Caco-2 (cell line): ENCODE measurements at places on chromosomes 5 and 9. TPM values are rescaled to one million over a fixed set of nuclear protein-coding genes. Genes with fewer than 3 reads are reported as not detected.
A peak's percentile ranks its signal among the peaks of the same experiment; 100 is the strongest.

The NR6A1 gene
- total RNA-seq: 30.6 and 33.6 TPM in 2 replicates

DNA sequence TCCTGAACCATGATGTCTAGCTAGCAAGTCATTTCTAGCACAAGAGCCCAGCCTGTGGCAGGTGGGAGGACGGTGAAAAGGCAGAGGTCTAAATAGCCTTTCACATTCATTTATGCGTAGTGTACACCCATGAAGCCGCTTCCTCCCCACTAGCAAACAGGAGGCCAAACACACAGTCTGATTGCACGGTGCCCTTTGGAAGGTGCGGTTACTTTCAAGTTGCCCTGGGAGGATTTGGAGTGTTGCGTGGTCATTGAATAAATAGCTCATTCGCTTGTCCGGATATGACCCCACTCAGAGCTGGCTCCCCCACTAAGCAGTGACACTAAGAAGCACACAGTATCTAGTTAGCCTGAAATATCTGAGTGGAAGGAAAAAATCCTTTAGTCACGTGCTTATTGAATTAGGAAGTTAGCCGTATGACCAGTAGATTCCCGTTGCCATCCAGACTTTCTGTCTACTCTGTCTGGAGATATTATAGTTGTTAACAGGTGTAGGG is 664 bp upstream of the ARSB start:
- peak overlapping the region; percentile 84 for H3K27ac ChIP-seq
- peak overlapping the region; percentile 86 for H3K4me3 ChIP-seq
- H3K27me3 ChIP-seq: no peaks in the 10 kb centered on the region
- no peaks in the 10 kb centered on the region for H3K36me3 ChIP-seq

DNA sequence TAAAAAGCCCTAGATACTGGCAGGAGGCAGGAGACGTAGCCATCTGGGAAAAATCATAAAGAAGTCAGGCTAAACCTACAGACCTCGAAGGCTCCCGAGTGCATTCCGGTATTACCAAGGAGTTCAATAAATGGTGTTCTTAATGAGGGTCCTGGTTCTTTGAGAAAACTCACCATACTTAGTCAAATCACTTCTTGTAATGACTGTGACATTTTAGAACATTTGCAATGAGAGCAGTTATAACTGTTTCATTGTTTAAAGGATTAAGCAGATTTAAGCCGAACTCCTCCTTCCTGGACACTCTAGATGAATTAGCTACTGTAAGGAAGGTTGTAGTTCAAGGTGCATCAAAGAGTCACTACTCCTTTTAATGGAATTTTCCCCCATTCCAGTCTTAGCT is 67.8 kb downstream of the EFNA5 start:
- no peak overlapping the region for H3K27ac ChIP-seq
- H3K36me3 ChIP-seq: no peaks in the 10 kb centered on the region
- no peak overlapping the region for H3K4me3 ChIP-seq
- peaks cover 6% of the 10 kb centered on the region; the same call in 1 of the 2 replicates for H3K4me1 ChIP-seq

GRCh38 chr5:157020511-157021222 is 38.2 kb downstream of the HAVCR1 start:
- no peak for DNase-seq
- no peak overlapping the region for H3K4me3 ChIP-seq
- H3K36me3 ChIP-seq: no peaks in the 10 kb centered on the region
- no peaks in the 10 kb centered on the region for H3K27me3 ChIP-seq
- peak overlapping the region; percentile 30 for H3K27ac ChIP-seq

- H3K4me1 ChIP-seq: peaks cover 29% of the 10 kb centered on the region
- DNase-seq: no peak
- H3K27me3 ChIP-seq: no peaks in the 10 kb centered on the region
- H3K27ac ChIP-seq: no peak overlapping the region
- H3K36me3 ChIP-seq: no peaks in the 10 kb centered on the region
Observed at GRCh38 chr5:97072696-97073095, 69.7 kb downstream of the LIX1 start.

- peaks cover 50% of the 10 kb centered on the region for H3K4me1 ChIP-seq
- H3K27ac ChIP-seq: no peak overlapping the region
- H3K27me3 ChIP-seq: no peaks in the 10 kb centered on the region
- DNase-seq: no peak
- no peaks in the 10 kb centered on the region for H3K36me3 ChIP-seq
- no peak overlapping the region for H3K4me3 ChIP-seq
Observed at GRCh38 chr9:107292821-107293542, 9.9 kb downstream of the RAD23B start.

GRCh38 chr9:120856700-120857099 is 14.0 kb upstream of the PSMD5 start:
- H3K4me1 ChIP-seq: 0 out of 2 replicates have a peak, but pooled peaks cover 6% of the 10 kb centered on the region
- H3K36me3 ChIP-seq: peaks cover 1% of the 10 kb centered on the region; the same call in 1 of the 2 replicates
- H3K4me3 ChIP-seq: no peak overlapping the region
- DNase-seq: no peak
- no peak overlapping the region for H3K27ac ChIP-seq

GRCh38 chr5:32277798-32278197 is 34.9 kb downstream of the MTMR12 start:
- peaks cover 26% of the 10 kb centered on the region for H3K4me1 ChIP-seq
- H3K27ac ChIP-seq: peak overlapping the region; percentile 45
- DNase-seq: no peak
- H3K4me3 ChIP-seq: no peak overlapping the region

DNA sequence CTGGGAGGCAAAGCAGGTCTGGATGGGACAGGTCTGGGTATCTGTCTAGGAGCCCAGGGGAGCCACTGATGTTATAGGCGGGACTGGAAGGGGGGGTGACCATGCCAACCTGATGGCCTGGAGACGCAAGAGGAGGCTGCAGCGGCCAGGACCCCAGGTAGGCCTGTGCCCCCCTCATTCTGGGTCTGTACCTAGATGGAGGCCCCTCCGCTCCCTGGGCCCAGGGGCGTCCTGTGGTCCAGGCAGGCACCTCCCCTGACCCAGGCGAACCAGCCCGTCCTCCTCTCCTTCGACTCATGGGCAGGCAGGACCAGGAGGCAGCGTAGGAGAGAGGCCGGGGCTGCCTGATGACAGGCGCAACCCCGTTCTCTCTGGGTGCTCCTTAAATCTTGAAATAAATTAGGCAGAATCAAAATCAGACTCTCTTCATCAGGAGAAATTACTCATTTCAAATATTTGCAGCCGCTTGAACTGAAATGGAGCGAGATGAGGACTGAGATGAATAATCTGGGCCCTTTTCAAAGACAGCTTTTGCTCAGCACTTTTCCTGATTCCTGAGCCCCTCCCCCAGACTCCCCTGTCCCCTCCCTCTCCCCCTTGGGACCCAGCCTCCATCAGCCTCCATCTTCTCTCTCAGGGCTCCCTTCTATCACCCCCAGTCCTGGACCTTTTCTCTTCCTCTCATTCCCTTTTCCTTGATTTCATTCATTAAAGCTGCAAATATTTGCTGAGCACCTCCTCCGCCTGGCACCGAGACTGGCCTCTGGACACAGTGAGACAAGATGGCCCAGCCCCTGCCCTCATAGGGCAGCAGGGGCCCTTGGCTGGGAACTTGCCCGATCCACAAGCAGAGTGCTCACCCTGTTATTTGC is 46.8 kb upstream of the IER5L start:
- DNase-seq: no peak
- no peaks in the 10 kb centered on the region for H3K36me3 ChIP-seq
- peaks cover 15% of the 10 kb centered on the region for H3K4me1 ChIP-seq
- no peak overlapping the region for H3K4me3 ChIP-seq

DNA sequence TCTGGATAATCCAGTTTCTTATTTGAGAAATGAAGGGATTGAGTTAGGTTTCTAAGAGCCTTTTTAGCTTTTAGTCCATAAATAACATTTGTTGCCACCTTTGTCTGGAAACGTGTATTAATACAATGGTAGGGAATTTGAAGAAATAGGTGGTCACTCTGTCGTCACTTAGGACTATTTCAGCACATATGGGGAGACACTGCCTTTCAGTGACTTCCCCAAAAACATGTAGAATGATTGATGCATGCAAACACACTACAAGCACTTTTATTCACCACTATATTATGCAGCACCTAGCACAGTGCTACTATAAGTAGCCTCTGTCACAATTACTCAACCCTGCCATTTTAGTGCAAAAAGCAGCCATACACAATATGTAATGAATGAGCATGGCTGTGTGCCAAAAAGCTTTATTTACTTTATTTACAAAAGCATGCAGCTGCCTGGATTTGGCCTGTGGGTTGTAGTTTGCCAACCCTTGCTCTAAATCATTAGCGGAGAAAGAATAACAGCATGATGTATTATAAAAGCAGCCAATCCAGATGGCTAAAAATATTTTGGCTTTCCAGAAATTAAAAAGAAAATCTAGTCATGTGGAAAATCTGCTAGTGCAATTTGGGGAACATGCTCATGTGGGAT is 154.2 kb upstream of the HMHB1 start:
- H3K4me1 ChIP-seq: peaks cover 32% of the 10 kb centered on the region
- no peak for DNase-seq
- H3K36me3 ChIP-seq: no peaks in the 10 kb centered on the region

- H3K27me3 ChIP-seq: no peaks in the 10 kb centered on the region
- H3K4me1 ChIP-seq: no peaks in the 10 kb centered on the region
- no peak overlapping the region for H3K4me3 ChIP-seq
- no peaks in the 10 kb centered on the region for H3K36me3 ChIP-seq
Observed at GRCh38 chr5:152932621-152933020, 527.5 kb upstream of the NMUR2 start.

DNA sequence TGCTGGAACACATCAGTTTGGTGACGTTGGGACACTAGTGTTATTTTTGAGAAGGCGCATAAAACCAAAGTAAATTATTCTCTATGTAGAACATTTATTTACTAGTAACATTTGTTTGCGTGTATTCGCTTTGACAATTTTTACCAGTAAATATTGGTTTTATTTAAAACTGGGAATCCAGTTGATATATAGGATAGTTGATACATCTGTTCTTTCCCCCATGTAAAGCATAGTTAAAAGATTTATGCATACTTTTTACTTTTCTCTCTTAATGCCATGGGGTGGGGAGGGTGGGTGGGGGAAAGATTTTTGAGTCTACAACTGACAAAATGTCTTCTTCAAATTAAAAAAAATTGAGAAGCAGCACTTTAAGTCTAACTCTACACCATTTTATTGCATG is at the start of gene IGIP:
TSS of gene IGIP (plus strand) at position 301 of the 400 bp plus-strand sequence. CDS start 2,540 bp downstream, outside the sequence.
- no peak for DNase-seq
- H3K4me1 ChIP-seq: peaks cover 5% of the 10 kb centered on the region
- no peak within 1 kb of the TSS for H3K27ac ChIP-seq
- no peaks in the 10 kb centered on the region for H3K36me3 ChIP-seq
- H3K4me3 ChIP-seq: no peak within 1 kb of the TSS
- H3K27me3 ChIP-seq: no peaks in the 10 kb centered on the region

GRCh38 chr9:85745203-85745602 is 3.4 kb upstream of the AGTPBP1 start:
- DNase-seq: no peak
- peaks cover 4% of the 10 kb centered on the region; the same call in 1 of the 2 replicates for H3K4me1 ChIP-seq
- no peaks in the 10 kb centered on the region for H3K36me3 ChIP-seq

DNA sequence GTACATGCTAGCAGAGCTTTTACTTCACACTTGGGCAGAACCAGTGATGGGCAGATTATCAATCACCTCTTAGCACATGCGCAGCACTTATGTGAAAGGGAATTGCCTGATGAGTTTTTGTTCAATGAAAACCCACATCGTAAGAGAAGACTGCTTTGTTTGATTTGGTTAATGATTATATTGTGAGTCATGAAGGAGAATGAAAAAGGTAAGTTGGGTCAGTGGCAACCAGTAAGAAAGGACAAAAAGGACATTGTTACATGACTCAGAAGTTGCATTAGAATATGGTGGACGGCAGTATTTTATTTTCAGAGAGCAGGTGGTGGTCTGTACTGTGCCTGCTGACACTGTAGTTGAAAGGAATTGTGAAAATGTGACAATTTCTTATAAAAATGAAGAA is 127.4 kb downstream of the AOPEP start:
- no peak for DNase-seq
- H3K4me1 ChIP-seq: peaks cover 25% of the 10 kb centered on the region
